ENCODE measurements at places on chromosomes 2 and 18.

- DNase-seq: no peak
Observed at GRCh38 chr2:189836644-189837043, 52.4 kb downstream of the PMS1 start.

GRCh38 chr2:173982918-173983317 lies 17.7 kb upstream of the SP3 start:
- DNase-seq: no peak

- no peak for DNase-seq
Observed at GRCh38 chr2:96838345-96839292, 5.2 kb downstream of the ANKRD23 start.

GRCh38 chr2:65350651-65351056 lies 81.7 kb downstream of the SPRED2 start:
- no peak for DNase-seq

- DNase-seq: no peak
Observed at GRCh38 chr2:99255491-99256318, at the start of gene LYG2. TSS of gene LYG2 (minus strand) at chr2:99255666. CDS start at chr2:99254260, 1,406 bp downstream.

GRCh38 chr18:23992089-23992940 lies 22.2 kb upstream of the TTC39C start:
- no peak for DNase-seq

DNA sequence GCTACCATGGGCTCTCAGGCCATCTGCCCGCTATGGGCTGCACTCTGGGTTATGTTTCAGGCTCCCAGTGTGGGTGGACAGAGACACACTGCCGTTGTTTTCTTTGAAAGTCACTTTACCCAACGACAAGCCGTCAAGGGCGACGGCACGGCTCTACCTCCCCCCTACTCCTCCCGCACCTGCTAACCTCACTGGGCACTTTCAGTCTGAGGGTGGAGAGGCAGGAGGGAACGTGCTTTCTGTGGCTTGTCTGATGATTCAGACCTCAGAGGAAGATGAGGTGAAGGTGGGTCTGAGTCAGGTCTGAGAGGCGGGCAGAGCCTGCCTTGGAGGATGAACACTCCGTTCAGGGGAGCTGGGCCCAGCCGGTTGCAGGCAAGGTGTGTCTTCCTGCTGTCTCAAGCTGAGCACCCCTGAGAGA lies 147.6 kb upstream of the HDAC4 start:
- peak; percentile 49 for DNase-seq

DNA sequence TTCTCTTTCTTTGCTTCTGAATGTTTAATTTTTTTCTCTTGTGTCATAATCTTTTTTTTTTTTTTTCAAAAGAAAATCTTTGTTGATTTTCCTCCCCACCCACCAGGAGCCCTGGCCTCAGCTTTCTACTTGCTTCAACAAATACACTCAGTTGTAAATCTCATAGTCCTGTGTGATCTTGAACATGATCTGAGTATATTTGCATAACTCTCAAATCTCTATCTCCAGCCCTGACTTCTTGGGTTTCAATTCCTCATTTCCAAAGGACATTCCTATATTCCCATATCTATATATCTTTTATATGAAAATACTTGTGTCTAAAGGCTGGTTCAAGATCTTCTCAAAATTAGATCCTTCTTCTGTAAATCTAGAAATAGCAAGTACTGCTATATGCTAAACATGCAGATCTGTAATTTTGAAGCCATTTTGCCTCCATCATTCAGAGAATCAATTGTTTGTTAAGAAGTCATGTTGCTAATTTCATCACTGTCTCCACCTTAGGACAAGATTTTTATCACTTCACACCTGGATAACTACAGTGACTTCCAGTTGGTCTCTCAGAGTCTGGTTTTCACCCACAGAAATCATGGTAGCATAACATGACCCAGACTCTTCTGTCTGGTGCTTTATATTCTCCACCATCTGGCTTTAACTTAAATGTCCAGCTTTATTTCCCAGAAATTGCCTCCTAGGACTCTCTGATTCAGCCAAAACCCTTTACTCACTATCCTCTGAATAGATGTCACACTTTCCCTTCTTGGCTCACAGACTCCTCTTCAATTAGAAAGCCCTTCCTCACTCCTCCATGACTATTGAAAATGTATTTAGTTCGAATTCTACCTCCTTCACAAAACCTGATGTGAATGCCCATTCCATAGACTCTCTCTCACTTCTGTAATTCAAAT lies 98.1 kb downstream of the ZEB2 start:
- no peak for DNase-seq

DNA sequence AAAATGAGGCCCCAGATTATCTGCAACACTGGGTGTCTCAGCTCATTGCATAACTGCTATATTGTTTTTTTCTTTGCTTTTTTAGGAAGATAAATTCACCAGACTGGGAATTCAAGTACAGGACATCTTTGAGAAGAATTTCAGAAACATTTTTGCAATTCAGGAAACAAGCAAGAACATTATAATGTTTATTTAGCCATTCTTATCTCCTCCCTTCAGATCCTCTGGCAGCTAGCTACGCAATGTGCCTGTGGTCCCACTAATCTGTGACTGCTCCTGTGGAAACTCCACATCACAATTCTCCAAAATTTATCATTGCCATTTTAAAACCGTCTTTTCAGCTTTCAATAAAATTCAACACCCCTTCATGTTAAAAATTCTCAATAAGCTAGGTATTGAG lies 126.8 kb downstream of the SP100 start:
- no peak for DNase-seq

DNA sequence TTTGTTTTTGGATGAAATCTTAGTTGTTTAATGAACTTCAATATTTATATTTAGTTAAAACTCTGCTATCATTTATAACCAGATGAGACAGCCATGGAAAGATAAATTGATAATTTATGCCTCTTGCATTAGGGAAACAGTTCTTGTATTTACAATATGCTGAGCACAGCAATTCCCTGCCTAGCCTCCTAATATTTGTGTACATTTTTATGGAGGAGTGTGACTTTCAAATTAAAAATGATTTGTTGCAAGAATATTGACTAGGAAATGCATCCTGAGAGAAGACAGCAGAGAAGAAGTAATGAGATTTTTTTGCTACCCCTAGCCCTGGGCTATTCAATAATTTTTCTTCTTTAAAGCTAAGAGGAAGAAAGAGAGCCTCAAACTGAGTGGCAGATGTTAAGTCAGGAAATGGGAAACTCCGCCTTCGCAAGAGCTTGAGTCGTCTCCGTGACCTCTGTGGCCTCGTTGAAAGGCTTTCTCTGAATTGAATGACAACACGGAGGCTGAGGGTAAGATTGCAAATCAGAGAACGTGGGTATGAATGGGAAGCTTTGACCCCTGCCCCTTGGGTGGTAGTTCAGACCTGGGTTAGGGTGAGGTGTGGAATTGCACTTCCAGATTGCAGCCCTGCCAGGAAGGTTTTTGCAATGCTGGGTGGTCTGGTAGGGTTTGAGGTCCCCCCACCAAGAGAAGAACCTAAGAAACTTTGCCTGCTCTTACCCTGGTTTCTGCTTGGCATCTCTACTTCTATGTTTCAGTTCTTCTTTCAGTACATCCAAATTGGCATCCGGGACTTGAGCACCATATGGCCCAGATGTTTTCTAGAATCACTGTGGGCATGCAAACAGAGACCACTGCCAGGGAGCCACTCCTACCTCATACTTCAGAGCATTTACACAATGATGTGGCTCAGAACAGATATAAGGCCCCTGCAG lies 210.3 kb upstream of the RBMS1 start:
- no peak for DNase-seq

DNA sequence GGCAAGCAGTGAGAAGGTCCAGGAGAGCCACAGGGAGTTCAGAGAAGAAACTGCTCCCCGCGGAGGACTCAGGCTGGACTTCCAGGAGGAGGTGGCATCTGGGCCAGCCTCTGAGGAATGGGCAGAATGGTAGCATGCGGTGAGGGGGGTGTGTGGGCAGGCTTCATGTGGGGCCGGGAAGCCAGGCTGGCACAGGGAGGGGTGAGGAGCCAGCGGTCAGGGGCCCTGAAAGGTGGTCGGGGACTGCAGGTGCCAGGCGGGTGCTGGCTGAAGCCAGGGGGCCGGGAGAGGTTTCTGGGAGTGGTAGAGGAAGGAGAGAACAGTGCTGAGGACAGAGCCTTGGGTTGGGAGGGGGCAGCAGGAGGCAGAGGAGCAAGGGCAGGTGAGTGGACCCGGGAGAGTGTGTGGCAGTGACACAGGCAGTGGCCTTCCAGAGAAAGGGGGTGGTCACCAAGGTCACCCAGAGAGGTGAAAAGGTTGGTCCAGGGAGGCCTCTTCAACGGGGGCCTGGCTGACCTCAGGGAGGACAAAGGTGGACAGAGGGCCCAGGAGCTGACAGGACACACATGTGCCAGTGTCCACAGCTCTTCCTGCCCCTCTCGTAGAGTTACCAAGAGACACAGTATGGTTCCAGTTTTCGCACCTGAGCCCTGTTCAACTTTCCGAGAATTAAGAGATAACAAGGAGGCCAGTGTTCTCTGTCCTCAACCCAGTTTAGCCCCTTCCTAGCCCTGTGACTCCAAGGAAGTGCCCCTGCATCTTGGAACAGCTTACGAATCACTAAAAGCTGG lies 101.2 kb upstream of the ASB18 start:
- DNase-seq: no peak

DNA sequence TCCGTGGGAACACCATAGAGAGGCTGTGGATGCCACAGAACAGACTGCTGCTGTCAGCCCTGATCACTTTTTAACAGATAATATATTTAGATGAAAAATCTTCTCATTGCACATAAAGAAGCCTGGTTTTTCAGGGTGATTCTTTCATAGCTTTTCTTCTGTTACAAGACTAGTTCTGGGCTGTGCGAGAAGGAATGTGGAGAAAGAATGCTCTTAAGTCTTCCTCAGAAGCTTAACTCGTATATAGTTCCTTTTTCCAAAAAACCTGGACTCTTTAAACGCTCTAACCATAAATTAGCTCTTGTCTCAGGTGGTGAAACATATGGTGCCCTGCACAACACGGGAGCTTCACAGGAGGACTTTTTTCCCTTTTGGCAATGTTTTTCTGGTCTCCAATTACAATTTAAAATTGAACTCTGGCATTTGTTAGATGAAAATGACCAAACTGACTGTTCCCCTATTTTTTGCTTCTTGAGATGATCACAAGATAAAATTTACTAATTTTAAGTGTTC lies 125.9 kb upstream of the SMAD7 start:
- no peak for DNase-seq

GRCh38 chr2:168499500-168499899 lies 43.4 kb downstream of the CERS6 start:
- no peak for DNase-seq

DNA sequence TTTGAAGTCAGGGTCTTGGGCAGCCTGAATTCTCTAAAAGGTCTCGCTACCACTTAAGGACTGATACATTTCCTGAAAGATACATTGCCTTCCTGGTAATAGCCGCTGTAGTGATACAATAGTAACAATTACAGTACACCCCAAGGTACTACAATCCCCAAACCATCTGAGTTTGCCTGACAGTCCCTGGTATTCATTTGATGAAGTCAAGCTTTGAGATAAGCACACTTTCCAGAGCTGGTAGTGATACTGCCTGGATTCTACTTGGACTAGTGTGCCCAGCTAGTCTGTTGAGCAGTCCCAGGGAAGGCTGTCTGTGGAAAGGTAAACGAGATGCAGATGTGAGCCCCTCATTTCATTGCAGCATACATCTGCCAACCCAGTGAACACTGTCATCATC lies 24.4 kb upstream of the ITGB6 start:
- no peak for DNase-seq

All from stimulated activated CD4-positive, alpha-beta T cell treated with anti-CD3 and anti-CD28 coated beads, Interleukin-1b, Interleukin-23, amount 100 ng/mL, for 24 hours (primary cell).